ENCODE measurements at places on chromosomes 3 and 15. TPM values are rescaled to one million over a fixed set of nuclear protein-coding genes. Genes with fewer than 3 reads are reported as not detected.

ALDH1A2 gene
- 0.74 TPM for polyA plus RNA-seq

CLDN18 gene
- not detected for polyA plus RNA-seq

PTPN23 gene
- polyA plus RNA-seq = 14.3 TPM

PLA2G4E gene
- polyA plus RNA-seq = 0.07 TPM

DNASE1L3 gene
- polyA plus RNA-seq = 0.32 TPM

CD200R1 gene
- 0.06 TPM for polyA plus RNA-seq

TRPM7 gene
- polyA plus RNA-seq = 4.2 TPM

GOLGA6L7 gene
- not detected for polyA plus RNA-seq

CD200 gene
- polyA plus RNA-seq = 0.75 TPM

CCDC51 gene
- 7.7 TPM for polyA plus RNA-seq

MINAR1 gene
- polyA plus RNA-seq = 0.03 TPM

C2CD4A gene
- polyA plus RNA-seq = 0.04 TPM

AMIGO3 gene
- polyA plus RNA-seq = 0.38 TPM

SUCNR1 gene
- 0.01 TPM for polyA plus RNA-seq

LRRC31 gene
- polyA plus RNA-seq = 0.01 TPM

APOD gene
- 304 TPM for polyA plus RNA-seq

ZNF106 gene
- 617 TPM for polyA plus RNA-seq

ZNF501 gene
- polyA plus RNA-seq = 1.6 TPM

All from psoas muscle (tissue), 8 donors.